GM10248 (cell line): ENCODE measurements at places on chromosomes 11 and 22.

DNA sequence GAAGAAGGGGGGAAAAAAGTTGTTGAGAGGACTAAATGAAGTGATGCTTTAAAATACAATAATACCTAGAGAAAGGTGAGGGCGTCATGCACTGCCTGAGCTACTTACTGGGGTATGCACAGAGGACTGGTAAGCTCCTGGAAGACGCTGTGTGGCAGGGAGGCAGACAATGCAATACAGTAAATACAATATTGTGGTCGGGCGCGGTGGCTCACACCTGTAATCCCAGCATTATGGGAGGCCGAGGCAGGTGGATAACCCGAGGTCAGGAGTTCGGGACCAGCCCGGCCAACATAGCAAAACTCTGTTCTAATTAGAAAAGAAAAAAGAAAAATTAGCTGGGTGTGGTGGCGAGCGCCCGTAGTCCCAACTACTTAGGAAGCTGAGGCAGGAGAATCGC, 683 bp upstream of the SYTL2 start:
- DNase-seq, result no peak

DNA sequence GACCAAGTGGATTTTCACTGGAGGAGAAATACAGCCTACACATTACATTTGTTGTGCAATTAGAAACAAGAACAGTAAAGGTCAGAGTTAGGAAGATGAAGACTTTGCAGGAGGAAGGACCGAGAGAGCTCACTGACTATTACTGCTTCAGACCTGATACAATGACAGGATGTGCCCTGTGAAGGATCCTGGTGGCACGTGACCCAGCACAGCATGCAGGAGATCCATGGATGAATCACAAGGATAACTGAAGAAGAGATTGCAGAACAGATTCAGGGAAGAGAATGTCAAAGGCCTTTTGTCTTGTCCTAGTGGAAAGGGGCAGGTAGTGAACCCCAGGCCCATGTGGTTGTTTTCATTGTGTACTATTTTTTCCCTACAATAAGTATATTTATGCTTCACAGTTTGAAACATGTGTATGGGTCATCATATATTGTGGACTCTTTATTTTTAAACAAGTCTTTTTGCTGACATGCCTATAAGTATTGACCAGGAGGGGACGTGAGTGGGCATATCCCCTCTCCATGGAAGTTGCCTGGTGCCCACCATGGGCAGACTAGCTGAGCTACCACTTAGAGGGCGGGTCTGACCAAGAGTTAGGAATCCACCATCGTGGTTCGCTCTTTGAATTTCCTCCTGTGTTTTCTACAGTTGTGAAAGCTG, 44.3 kb downstream of the RASSF10 start:
- no peak for DNase-seq

GRCh38 chr22:29060251-29060869, 1.3 kb downstream of the C22orf31 start:
- DNase-seq, result no peak

- no peak for DNase-seq
Measured at GRCh38 chr11:97657852-97658251, 1268.0 kb downstream of the JRKL start.

DNA sequence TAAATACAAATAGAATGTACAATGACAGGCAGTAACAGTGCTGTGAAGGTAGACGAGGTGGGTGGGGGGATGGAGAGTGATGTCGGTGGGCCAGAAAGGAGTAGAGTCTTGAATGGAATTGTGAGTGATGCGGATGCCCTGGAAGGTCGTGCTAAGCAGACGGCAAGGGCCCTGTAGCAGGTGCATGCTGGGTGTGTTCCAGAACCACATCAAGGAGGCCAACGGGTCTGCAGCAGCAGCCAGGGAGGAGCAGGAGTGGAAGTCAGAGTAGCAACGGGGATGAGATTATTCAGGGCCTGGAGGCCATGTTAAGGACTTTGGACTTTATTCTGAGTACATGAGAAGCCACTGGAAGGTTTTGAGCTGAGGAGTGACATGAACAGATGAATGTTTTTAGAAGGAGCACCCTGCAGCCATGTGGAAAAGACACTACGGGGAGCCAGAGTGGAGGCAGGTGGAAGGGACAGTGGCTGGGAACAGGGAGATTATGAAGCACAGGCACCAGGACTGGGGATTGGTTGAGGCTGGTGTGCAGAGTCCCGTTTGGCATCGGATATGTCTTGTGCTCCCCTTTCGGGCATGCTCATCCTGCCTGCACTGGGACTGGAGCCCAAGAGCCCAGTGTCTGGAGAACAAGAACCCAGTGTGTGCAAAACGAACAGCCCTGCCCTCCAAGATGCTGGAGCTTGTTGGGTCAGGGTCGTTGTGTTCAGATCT, 74.1 kb downstream of the COMMD9 start:
- no peak for DNase-seq

DNA sequence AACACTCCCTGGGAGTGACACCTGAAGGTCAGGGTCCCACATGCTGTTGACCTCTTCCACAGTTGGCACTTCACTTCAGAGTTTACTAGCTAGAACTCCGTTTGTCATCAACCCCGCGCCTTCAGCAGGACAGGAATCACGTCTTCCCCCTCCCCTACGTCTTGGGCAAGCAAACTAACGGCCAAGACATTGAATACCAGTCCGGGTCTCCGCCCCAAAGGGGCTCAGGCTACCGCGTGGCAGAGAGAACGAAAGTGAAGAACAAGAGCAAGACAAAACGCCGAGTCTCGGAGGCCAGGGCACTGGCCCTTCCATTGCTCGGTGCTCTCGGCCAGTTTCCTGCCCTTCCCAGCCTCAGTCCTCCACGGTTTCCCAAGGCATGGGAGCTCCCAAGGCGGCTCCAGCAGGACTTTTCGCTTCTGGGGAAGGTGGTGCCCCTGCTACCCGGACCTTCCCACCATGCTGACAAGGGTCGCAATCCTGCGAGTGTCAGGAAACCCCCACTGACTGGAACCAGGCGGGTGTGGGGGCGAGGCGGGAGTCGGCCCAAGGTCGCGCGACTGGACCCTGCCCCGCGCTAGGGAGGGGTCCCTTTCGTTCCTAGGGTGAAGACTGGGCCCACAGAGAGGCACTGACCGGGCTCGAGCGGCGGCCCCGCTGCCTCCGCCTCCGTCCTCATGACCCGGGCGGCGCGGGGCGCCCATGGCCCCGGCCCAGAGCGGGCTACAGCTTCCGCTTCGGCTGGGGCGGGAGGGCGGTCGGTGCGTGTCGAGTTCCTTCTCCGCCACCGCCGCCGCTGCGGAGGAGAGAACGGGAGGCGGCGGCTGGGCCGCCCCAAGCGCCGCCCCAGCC, at the start of gene GUCD1:
GUCD1 (minus strand) TSS at position 826 of the 852 bp plus-strand sequence; CDS start at position 679, 147 bp downstream.
- peak; percentile 47 for DNase-seq

- DNase-seq, result no peak
Measured at GRCh38 chr11:123351375-123351774, 78.7 kb upstream of the GRAMD1B start.

- DNase-seq, result no peak
Measured at GRCh38 chr11:59151761-59152160, 9.1 kb downstream of the FAM111A start.

DNA sequence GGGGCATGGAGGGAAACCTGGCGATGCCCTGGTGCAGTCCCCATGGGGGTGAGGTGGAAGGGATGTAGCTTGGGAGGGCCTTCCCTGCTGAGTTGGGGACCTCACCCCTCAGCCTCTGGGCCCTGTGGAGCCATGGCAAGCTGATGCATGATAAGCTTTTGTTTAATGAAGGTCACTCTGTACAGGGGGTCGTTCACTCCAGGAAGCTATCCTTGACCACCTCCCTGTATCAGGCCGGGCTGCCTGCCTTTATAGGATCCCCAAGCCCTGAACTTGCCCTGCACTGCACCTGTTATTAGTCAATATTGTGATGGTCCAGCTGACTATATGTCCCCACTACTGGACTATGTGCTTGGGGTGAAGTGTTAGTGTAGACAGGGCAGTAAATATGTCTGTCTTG, 49.7 kb upstream of the MYEOV start:
- no peak for DNase-seq

DNA sequence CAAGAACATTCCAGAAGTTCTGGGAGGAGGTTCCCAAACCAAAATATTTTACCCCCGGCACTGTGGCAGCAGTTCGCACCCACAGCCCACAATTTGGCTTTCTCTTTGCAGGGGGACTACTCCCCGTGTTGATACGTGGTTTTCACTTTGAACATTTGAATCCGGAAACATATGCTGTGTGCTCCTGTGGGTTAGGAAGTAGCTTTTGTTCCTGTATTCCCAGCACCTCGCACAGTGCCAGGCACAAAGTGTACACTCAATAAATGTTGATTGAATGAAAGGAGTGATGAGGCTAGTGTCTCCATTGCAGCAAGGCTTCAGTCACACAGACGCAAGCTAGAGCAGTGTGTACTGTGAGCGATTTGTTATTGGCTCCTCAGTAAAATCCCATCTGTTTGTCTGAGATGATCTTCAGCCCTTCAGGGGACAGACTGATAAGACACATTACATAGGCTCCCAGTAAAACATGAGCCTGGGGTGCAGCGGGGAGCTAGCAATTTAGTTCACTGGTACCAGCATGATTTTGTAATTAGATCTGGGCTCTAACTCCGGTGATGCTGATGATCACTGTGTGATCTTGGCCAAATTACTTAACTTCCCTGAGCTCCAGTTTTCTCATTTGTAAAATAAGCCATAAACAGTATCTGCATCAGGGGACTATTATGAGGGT, 2.2 kb downstream of the LAYN start:
- DNase-seq, result no peak

DNA sequence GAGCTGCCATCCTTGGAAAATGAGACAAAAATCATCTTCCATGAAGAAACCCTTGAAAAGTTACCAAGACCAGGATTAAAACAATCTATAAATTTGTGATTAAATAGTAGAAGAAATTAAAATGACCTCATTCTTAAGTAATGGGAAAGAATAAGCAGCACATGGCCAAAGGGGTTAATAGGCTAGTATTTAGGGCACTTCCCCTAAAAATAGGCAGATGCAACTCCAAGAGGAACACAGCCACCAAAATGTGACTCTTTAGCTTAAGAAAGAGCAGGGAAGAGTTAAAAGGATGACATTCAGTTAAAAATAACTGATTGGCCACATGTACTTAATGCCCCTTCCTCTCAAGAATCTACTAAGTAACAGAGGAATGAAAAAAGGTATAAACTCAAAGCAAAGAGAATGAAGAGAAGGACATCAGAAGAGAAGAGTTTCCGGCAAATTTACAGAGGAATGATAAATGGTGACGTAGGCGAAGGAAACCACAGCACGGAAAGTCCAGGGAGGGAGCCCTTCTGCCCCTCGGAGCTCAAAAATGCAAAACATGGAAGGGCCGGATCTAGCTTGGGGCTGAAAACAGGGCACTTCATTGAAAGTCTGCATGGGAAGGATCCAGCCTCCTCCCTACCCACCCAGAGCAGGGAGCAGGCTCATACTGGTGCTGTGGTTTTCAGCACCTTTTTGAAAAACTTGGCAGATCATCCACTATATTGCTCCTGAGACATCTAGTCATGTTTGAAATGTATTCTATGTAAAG, 17.8 kb downstream of the SCUBE2 start:
- no peak for DNase-seq

- no peak for DNase-seq
Measured at GRCh38 chr22:23270212-23270733, 90.0 kb downstream of the BCR start.

GRCh38 chr22:23315341-23315917, 135.1 kb downstream of the BCR start:
- DNase-seq, result peak; percentile 70

DNA sequence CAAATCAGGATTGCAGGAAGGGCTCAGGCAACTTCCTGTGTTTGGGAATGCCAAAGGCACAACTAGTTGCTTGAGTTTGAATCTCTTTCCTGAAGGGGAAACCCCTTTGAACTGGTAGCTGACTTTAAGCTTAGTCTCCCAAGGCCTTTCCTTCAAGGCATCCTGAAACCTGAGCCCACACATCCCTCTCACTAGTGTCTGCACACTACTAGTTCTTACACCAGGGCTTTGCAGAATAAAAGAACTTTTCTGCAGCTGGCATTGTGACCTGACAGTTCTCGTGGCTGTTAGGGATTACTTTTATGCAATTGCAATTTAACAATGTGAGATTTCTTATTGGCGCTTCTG, 95.4 kb downstream of the EXT2 start:
- no peak for DNase-seq
